Esophagus muscularis mucosa (tissue), 4 donors: ENCODE measurements at places on chromosomes 12 and 14. TPM values are rescaled to one million over a fixed set of nuclear protein-coding genes. Genes with fewer than 3 reads are reported as not detected.

SMCO3 gene
- not detected for total RNA-seq

PTPRR gene
- 0.83 TPM for total RNA-seq

ANO2 gene
- 5.7 TPM for total RNA-seq

HOXC6 gene
- total RNA-seq, result 0.42 TPM

CAND1 gene
- 79.1 TPM for total RNA-seq

CCDC198 gene
- not detected for total RNA-seq

KCNC2 gene
- 0.17 TPM for total RNA-seq

DNA sequence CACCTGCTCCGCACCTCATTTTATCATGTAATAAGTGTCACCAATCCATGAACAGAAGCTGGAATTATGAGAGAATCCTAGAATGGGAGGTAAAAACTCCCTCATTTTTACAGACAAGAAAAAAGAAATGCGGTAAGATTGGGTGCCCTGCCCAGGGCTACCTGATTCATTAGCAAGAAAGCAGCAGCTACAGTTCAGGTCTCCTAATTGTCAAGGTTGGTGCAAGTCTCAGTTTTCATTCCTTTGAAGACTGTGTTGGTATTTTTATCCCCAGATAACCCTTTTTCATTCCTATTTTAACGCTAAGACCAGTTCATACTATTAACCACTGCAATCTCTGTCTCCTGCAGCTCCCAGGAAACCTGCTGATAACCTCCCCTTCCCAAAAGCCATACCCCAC lies 6.9 kb downstream of the DUSP6 start:
- H3K36me3 ChIP-seq, result peaks cover 32% of the 10 kb centered on the region
- no peak overlapping the region for H3K4me3 ChIP-seq
- H3K27me3 ChIP-seq, result no peaks in the 10 kb centered on the region
- peaks cover 61% of the 10 kb centered on the region for H3K4me1 ChIP-seq

- no peaks in the 10 kb centered on the region for H3K4me1 ChIP-seq
- no peaks in the 10 kb centered on the region for H3K36me3 ChIP-seq
- no peak overlapping the region for H3K27ac ChIP-seq
- no peaks in the 10 kb centered on the region for H3K27me3 ChIP-seq
- no peak overlapping the region for H3K4me3 ChIP-seq
- DNase-seq, result no peak
Measured at GRCh38 chr14:98445718-98446117, 826.3 kb downstream of the BCL11B start.

GRCh38 chr14:91056361-91056760 lies 4.1 kb downstream of the RPS6KA5 start:
- H3K36me3 ChIP-seq, result no peaks in the 10 kb centered on the region
- no peaks in the 10 kb centered on the region for H3K27me3 ChIP-seq
- H3K27ac ChIP-seq, result peak overlapping the region; percentile 15
- no peak for DNase-seq
- H3K4me3 ChIP-seq, result no peak overlapping the region
- peaks cover 29% of the 10 kb centered on the region for H3K4me1 ChIP-seq

GRCh38 chr14:104773505-104774452 lies 20.8 kb downstream of the SIVA1 start:
- no peak overlapping the region for H3K27ac ChIP-seq
- no peak for DNase-seq
- peaks cover 87% of the 10 kb centered on the region for H3K36me3 ChIP-seq
- no peaks in the 10 kb centered on the region for H3K27me3 ChIP-seq

- H3K27ac ChIP-seq, result no peak overlapping the region
- no peak overlapping the region for H3K4me3 ChIP-seq
- DNase-seq, result no peak
- no peaks in the 10 kb centered on the region for H3K36me3 ChIP-seq
- peaks cover 4% of the 10 kb centered on the region for H3K27me3 ChIP-seq
Measured at GRCh38 chr12:27984275-27984674, 11.7 kb upstream of the PTHLH start.

- peak overlapping the region; percentile 77 for H3K27ac ChIP-seq
- H3K27me3 ChIP-seq, result no peaks in the 10 kb centered on the region
- H3K4me1 ChIP-seq, result peaks cover 32% of the 10 kb centered on the region
- H3K36me3 ChIP-seq, result no peaks in the 10 kb centered on the region
- H3K4me3 ChIP-seq, result peak overlapping the region; percentile 55
Measured at GRCh38 chr12:11556682-11557081, 92.8 kb upstream of the ETV6 start.

- H3K36me3 ChIP-seq, result peaks cover 5% of the 10 kb centered on the region
- H3K27ac ChIP-seq, result peak overlapping the region; percentile 42
- H3K4me1 ChIP-seq, result peaks cover 60% of the 10 kb centered on the region
- H3K4me3 ChIP-seq, result no peak overlapping the region
- no peak for DNase-seq
Measured at GRCh38 chr12:64685050-64685449, 74.2 kb downstream of the GNS start.

DNA sequence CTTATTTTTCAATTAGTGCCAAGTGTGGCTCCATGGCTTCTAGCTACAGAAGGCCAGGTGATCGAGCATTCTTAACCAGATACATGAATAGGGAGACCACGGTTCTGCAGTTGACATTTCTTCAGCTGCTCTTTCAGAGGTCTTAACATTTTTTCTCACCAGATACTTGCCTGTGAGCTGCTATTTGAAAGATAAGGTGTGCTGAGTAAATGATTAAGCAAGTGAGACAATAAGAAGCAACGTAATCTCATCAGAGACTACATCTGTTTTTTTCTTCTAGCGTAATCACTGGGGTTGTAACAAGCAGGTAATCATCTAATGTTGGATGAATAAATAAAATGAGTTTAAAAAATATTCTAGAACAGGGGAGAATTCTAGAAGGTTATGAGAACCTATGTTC lies 912.9 kb downstream of the DIO2 start:
- no peaks in the 10 kb centered on the region for H3K4me1 ChIP-seq
- no peak overlapping the region for H3K27ac ChIP-seq
- no peak overlapping the region for H3K4me3 ChIP-seq
- peaks cover 9% of the 10 kb centered on the region for H3K36me3 ChIP-seq
